ENCODE measurements at places on chromosomes 1 and 21. TPM values are rescaled to one million over a fixed set of nuclear protein-coding genes. Genes with fewer than 3 reads are reported as not detected.

The FAM72D gene
- 1.4 TPM for total RNA-seq

The C1orf87 gene
- total RNA-seq = not detected

The PDE9A gene
- 23.5 TPM for total RNA-seq

The RSPH1 gene
- total RNA-seq = 2.4 TPM

The OR10Z1 gene
- not detected for total RNA-seq

The IL6R gene
- 4.7 TPM for total RNA-seq

The ASPM gene
- 25.3 TPM for total RNA-seq

The C8B gene
- total RNA-seq = not detected

- peak; percentile 90 for DNase-seq
Measured at GRCh38 chr1:155241069-155241679, 14.1 kb downstream of the ENTREP3 start.

- DNase-seq = no peak
Measured at GRCh38 chr1:100969327-100969726, 56.3 kb downstream of the DPH5 start.

- DNase-seq = no peak
Measured at GRCh38 chr1:36446746-36447145, 3.5 kb downstream of the OSCP1 start.

- no peak for DNase-seq
Measured at GRCh38 chr1:180386745-180387367, 115.5 kb downstream of the ACBD6 start.

- no peak for DNase-seq
Measured at GRCh38 chr21:15421441-15421881, 308.3 kb upstream of the USP25 start.

DNA sequence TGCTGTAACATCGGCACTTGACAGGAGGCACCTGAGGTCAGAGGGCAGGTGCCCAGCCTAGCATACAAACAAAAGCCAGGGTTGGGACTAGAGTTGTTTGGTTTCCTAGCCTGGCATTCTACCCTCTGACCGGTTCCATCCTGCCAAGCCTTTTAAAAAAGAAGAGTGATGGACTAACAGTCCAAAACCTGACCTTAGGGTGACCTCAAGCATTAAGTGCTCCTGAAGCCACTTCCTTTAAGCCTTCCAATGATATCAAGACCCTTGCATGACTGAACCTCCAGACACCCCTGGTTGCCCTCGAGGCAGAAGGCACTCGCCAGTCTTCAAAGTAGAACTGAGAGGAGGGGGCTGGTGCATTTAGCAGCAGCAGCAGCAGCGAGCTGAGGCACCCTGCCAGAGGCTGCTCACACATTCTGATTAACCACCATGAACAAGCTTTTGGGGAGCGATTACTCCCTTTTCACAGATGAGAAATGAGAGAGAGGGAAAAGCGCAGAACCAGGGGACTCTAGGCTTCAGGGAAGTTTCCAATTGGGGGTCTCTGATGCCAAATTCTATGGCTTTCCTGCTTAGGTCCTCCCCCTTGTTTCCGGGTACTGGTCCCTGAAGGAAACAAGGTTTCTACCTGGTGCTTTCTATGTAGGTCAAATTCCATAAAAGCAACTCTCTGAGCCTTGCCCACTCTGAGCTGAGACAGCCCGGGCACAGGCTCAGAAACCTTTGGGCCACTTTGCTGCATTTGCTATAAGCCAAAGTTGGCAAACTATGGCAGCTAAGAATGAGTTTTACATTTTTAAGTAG, 9.2 kb downstream of the SLC2A1 start:
- no peak for DNase-seq

DNA sequence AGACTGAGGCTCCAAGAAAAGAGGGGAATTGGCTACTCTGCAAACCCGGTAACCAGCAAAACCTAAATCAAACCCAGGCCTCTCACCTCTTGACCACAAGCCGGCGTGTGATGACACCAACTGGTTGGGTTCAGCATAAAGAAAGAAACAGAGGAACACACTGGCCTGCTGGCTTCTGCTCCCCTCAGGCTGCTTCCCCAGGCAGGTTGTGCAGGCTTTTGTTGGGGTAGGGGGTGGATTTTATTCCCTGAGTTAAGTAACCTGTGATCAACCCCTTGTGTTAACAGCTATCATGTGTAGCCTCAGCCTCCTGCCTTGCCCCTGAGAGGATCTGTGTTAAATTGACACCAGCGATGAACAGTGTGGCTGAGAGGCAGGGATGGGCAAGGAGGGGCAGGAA, 111.6 kb upstream of the ZBTB40 start:
- DNase-seq = no peak

- DNase-seq = no peak
Measured at GRCh38 chr1:20483098-20483832, 2.7 kb downstream of the CAMK2N1 start.

DNA sequence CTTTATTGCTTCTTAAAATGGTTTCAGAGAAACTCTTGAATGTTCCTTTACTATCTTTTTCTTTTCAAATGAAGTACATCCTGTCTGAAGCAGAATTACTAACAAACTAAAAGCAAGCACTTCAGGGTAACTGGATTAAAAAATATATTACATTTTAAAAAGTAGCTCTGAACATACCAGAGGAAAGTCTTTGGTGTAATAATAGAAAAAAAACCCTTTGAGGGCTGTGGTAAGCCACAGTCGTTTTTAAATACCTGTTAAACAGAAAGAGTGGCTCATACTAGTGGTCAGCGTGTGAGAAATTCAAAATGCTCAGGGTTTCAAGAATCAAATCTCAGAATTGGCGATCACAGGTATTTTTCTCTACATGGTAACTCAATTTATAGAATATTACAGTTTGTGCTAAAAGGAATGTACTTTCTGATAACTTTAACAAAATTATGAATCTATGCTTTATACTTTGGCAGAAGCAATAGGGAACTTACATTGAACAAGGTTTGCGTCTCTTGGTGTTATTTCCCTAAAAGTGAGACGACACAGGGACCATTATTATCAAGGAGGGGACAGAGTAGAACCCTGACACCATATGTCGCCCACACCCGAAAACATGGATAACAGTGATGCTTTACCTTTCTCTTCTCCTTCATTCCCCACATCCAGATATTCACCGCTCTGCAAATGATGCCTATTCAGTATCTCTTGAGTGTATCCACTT, 97.0 kb upstream of the DPH5 start:
- no peak for DNase-seq

DNA sequence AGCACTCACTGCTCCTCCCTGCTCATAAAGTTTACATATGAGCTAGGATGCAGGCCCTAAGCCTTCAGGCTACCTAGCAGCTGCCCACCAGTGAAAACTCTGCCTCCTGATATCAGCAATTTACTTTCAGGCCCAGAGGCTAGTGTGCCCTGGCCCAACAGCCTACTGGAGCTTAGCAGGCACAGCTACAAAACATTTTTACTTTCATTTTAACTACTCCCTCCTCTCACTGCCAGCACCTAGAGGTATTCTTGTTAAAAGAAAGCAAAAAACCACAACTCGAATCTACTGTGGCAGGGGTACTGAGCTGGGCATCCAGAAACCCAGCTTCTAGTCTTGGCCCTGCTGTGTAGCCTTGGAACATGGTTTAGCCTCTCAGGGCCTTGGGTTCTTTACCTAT, 5.8 kb upstream of the LORICRIN start:
- no peak for DNase-seq

DNA sequence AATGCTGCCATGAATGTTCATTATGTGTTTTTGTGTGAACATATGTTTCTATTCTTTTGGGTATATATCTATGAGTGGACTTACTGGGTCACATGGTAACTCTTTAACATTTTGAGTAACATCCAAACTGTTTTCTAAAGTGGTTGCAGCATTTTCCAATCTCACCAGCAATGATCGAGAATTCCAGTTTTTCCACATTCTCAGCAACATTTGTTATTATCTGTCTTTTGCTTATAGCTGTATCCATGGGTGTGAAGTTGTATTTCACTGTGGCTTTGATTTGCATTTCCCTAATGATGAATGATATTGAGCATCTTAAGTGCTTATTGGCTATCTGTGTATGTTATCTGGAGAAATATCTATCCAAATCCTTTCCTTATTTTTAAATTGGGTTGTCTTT, 89.2 kb upstream of the SLFNL1 start:
- no peak for DNase-seq

DNA sequence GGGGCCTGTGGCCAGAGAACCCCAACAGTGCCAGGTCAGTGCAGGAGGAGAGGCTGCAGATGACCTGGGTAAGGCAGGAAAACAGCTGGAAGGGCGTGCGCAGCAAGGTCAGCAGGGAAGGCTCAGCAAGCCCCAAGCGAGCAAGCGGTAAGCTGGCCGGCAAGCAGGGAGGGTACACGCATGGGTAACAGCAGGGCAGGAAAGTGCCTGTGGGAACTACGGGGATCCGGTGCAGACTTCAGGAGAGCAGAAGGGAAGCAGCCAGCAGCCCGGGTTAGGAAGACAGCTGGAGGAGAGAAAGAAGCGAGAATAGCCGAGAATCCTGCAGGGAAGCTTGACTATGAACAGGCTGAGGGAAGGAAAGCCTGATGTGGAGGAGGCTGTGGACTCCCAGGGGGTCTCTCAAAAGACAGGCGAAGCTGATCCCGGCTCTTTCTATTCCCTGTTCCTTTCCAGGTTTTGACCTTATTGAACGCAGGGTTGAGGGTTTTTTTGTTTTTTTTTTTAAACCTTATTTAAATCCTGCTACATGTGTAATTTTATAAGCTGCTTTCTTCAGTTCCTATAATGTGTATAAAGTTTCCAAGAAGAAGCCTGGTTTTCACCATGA, 20.9 kb downstream of the UMODL1 start:
- no peak for DNase-seq

GRCh38 chr1:204461331-204462228, 33.0 kb downstream of the PIK3C2B start:
- DNase-seq = no peak

DNA sequence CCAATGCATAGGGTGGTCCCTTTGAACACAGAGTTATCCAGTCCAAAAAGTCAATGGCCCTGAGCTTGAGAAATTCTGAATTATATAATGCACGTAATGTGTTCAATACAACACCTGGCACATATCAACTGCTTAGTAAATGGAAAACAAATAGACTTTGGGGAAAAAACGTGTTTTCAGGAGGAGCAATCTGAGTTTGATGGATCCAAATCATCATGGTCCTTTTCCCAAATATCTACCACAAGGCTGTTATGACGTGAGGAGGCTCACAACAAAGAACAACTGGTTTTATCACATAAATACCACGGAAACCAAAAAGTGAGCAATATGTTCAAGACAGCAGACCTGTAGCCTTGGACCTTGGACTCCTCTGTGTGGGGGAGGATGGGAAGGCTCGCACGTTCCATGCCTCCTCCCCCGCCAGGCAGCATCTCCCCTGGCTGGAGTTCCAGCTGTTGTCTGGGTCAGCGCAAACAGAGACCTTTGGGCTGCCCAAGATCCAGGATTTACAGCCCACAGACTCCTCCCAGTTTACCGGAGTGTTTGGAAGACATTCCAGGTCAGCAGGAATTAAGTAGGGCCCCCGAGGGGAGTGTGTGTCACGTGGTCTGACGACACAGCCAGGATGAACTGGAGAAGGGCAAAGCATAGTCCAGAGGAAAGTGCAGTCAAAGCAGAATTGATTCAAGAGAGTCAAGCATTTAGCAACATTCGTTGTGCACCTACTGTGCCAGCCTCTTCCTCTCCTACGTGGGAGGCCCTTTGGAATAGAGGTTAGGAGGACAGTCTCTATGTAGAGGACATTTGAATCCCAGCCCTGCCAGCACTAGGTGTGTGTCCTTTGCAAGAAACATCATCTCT, 32.2 kb upstream of the MED18 start:
- no peak for DNase-seq

DNA sequence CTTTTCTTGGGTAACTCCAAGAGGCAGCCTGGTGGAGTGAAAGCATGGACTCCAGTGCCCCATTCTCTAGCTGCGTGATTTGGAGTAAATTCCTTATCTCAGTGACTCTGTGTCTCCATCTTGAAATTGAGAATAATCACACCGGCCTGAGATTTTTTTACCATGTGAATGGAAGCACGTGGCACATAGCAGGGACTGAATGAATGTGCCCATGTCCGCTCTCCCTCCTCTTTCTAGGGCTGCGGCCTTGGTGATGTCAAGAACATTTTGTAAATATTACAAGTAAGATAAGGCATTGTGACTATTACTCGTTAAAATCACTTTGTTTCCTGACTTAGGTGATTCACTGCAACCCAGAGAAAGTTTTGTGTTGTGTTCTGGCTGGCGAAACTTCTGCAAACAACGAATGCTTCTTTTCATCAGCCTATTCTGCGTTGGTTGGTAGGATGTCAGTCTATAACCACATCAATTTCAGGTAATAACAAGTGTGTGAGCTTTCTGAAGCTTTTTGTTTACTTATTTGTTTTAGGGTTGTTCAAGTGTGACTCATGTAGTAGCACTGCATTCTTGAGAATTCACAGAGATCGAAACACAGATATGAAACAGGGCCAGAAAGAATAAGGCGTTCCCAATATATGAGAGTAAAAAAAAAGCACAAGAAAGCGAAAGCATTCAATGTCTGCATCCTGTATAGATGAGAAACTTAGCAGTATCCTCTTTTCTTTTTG, 135.7 kb upstream of the SLC45A1 start:
- DNase-seq = no peak

- DNase-seq = no peak
Measured at GRCh38 chr1:151508833-151509232, 2.4 kb upstream of the CGN start.

- peak; percentile 74 for DNase-seq
Measured at GRCh38 chr1:161209790-161210409, 5.2 kb upstream of the FCER1G start.

- DNase-seq = no peak
Measured at GRCh38 chr21:23949493-23949892, 1657.8 kb downstream of the MRPL39 start.

DNA sequence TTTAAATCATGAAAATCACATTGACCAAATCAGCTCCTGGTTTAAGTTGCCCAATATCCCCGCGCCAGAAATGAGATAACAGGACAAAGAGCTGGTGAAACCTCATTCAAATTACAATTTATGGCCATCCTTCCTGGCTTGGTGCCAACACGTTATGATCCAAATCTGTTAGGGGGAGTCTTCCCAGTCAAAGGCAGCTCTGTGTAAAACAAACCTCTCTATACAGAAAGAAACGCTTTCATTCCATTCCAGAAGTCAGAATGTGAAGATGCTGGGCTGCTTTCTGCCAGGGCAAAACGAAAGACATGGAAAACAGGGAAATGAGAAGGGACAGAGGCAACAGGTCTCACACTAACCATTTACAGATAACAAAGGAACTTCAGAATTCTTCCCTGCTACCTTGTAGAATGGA, 53.5 kb upstream of the TIAM1 start:
- DNase-seq = peak; percentile 62

DNA sequence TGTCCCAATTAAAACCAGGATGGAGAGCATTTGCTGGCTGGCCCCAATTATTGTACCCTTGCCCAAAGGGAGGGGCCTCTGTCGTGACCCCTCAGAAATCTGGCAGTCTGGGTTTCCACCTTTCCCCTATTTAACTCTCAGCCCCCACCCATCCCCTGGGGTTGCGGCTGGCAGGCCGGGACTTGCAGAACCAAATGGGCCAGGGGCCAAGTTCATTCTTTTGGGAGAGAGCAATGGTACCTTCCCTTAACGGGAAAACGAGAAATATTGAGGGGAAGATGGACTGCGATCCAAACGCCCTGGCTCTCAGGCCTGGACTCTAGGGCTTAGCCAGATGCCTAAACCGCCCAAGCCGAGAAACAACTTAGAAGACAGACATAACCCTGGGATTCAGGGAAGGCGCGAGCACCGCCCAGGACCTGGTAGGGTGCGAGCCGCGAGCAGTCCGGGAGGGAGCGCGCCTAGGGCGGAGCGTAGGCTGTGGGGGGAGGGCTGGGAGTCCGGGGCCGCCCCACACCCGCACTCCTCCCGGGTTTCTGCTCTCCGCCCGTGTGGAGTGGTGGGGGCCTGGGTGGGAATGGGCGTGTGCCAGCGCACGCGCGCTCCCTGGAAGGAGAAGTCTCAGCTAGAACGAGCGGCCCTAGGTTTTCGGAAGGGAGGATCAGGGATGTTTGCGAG, at the start of gene SLC27A3:
SLC27A3 (plus strand) TSS at position 628 of the 678 bp plus-strand sequence. CDS start 91 bp downstream, outside the sequence.
- DNase-seq = peak; percentile 77

GRCh38 chr1:244653439-244654107, 647 bp downstream of the DESI2 start:
- DNase-seq = no peak
